ENCODE measurements at places on chromosomes 5 and 9. TPM values are rescaled to one million over a fixed set of nuclear protein-coding genes. Genes with fewer than 3 reads are reported as not detected.
A peak's percentile ranks its signal among the peaks of the same experiment; 100 is the strongest.

The SLC46A2 gene
- total RNA-seq = not detected

DNA sequence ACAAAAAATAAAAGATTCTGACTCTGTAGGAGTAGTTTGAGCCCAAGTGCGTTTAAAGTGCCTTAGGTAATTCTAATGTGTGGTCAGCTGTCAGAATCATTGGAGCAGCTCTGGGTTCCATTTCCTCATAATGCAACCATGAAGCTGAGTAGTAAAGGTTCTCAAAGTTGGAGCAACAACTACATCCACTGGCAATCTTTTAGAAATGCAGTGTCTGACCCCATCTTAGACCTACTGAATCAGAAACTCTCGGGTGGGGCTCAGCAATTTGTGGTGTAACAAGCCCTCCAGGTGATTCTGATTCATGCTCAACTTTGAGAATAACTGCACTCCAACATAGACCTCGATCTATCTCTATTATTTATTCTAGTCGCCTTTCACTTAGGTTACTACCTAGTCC is 7.6 kb upstream of the ALDH1A1 start:
- DNase-seq = no peak

DNA sequence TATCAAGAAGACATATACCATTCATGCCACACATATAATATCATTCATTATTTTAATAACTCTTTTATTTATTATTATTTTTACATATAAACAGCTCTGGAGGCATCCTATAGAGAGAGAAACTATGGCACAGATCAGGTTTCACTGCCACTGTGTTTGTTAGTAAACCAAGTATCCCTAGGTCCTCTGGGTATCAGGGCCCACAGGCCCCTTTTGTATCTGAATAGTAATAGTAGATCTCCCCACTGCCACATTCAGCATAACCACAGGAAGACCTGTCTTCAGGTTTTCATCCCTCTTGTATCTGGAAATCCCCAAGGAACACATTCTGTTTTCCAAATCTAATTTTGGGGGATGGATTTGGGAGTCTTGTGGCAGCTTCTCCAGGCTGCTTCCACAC is 94.0 kb downstream of the SPATA31D1 start:
- no peak for DNase-seq

DNA sequence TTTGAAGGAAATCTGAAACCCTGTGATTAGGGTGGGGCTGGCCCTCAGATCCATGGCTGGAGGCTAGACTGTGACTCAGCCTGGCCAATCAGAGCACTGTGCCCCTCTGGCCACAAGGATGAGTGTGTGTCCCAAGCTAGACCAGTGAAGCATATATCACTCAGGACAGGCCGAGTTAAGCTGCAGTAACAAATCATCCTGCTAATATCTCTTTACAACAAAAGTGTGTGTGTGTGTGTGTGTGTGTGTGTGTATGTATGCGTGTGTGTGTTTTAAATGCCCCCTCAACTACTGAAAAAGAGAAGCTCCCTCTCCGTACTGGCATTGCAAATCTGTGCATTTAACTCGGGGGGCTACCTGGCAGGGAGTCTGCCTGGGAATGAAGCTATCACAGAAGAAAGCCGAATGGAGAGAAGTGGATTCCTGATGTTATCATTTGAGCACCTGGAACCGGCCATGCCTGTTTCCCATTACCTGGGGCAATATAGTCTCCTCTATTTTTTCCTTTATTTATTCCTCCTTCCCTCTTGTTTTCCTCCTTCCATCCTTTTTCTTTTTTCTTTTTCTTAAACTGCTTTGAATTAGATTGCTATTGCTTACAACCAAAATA is 25.6 kb downstream of the STC2 start:
- no peak for DNase-seq

The QRFP gene
- not detected for total RNA-seq

DNA sequence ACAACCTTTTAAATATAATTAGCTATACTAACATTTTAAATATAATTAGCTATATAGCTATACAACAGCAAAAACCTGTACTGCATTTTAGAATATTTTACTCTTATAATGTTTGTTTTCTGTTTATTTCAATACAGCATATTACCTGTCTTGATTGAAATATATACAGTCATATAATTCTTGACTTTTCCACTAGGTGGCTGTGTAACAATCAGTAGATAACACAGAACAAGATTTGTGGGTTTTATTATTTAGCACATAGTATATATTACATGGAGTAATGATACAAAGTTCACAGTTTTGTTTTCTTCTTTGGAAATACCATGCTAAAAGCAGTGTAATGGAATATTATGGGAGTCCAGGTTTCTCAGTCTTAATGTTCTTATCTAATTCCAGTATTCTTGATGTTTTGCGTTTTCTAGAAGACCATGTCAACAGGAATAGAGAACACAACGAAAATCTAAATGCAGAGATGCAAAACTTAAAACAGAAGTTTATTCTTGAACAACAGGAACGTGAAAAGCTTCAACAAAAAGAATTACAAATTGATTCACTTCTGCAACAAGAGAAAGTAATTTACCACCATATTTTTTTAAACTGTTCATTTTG is 13.3 kb downstream of the HMMR start:
- DNase-seq = no peak

GRCh38 chr5:108382784-108383330 is 959 bp upstream of the FBXL17 start:
- DNase-seq = peak; percentile 4

The PAEP gene
- total RNA-seq = not detected

The CKMT2 gene
- 0.38 TPM for total RNA-seq

The PHF24 gene
- not detected for total RNA-seq
